ENCODE measurements at places on chromosomes 16 and 17.

GRCh38 chr17:59427425-59427921 is 96.0 kb downstream of the YPEL2 start:
- peak; percentile 71 for ATAC-seq

DNA sequence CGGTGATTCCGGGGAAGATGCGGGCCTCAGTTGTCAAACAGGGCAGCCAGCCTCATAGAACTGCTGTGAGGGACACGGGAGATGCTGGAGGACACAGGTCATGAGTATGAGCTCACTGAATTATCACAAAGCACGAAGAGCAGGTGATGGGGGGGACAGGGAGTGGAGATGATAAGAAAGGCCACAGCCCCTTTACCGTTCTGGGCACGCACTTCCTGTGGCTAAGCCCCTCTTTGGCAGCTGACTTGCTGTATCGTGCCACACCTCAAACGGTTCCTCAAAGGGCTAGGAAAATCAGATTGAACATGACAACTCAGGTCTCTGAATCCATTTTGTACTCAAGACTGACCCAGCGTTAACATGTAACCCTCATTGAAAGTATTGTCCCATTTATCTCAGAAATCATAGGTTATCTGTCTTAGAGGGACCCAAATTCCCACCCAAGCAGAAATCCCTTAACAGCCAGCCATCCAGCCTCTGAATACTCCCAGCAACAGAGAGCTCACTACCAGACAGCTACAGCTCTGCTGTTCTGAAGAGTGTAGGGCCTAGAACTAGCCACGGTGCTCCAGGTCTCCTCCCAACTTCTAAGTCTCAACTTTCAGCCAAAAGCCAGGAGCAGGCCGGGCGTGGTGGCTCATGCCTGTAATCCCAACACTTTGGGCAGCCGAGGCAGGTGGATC is 5.0 kb upstream of the SRL start:
- ATAC-seq, result no peak

DNA sequence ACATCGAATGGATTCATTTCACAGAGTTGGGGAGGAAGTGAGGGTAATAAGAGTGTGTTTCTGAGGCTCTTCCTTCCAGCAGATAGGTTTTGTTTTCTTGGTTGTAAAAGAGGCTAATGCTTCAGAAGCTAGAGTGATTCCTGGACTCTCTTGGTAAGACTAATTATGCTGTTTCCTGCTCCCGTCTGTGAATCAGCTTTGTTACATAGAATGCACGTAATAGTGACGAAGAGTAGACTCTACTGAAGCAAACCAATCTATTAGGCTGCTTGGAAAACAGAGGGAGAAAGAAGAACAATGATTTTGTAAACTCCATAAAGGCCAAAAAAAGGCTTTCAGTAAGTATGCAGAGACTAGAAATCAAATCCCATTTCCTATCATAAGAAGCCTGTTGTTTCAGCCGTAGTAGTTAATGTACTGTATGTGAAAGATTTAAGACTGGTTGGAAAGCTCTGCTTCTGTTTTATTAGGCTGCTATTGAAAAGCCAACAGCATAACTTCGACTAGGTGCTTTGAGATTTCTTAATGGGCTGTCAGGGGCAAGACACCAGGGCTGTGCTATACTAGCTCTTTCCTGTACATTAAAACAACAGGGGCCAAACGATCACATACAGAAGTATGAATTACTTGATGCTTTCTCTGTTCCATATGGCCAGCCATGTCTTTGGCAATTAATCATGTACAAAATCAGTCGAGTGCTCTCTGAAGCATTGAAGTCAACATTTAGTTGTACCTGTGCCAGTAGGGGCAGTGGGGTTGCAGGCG is 219.0 kb downstream of the FTO start:
- no peak for ATAC-seq

GRCh38 chr17:70613681-70614080 is 444.3 kb downstream of the KCNJ2 start:
- ATAC-seq, result no peak

GRCh38 chr16:65888201-65888600 is 478.3 kb upstream of the CDH5 start:
- ATAC-seq, result no peak
